ENCODE measurements at places on chromosomes 6 and 20. TPM values are rescaled to one million over a fixed set of nuclear protein-coding genes. Genes with fewer than 3 reads are reported as not detected.

GRCh38 chr6:22041797-22042480 is 254.9 kb downstream of the PRL start:
- DNase-seq: peak; percentile 79

DNA sequence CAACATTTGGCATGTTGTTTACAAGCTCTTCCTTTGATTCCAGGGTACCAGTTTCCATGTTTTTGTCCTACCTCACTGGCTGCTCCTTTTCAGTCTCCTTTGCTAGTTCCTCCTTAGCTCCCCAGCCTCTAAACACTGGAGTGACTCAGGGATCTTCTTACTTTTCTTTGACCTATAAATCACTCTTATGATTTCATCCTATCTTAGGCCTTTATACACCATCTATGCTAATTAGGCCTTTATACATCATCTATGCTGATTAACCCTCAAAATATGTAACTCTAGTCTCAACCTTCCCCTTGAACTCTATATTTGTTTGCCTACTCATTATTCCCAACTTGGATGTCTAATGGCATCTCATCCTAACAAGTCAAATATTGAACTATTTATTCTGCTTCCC is 9.5 kb downstream of the TMEM30A start:
- DNase-seq: peak; percentile 97

DNA sequence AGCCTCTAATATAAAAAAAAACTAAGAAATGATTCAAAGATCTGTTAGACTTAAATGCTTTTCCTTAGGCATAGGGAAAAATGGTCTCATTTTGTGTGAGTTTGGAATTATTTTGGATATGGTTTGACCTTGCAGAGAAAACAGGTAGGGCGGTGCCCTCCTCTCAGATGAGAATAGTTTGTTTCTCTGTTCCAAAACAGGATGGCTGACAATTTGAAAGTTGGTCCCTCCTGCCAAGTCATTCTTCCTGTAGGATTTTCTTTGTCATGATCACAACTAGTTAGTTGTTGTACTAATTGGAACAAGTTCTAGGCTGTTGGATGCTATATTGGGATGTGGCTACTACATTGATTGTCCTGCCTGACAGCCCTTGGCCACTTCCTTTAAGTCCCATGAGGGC is 108.6 kb downstream of the BCKDHB start:
- no peak for DNase-seq

DNA sequence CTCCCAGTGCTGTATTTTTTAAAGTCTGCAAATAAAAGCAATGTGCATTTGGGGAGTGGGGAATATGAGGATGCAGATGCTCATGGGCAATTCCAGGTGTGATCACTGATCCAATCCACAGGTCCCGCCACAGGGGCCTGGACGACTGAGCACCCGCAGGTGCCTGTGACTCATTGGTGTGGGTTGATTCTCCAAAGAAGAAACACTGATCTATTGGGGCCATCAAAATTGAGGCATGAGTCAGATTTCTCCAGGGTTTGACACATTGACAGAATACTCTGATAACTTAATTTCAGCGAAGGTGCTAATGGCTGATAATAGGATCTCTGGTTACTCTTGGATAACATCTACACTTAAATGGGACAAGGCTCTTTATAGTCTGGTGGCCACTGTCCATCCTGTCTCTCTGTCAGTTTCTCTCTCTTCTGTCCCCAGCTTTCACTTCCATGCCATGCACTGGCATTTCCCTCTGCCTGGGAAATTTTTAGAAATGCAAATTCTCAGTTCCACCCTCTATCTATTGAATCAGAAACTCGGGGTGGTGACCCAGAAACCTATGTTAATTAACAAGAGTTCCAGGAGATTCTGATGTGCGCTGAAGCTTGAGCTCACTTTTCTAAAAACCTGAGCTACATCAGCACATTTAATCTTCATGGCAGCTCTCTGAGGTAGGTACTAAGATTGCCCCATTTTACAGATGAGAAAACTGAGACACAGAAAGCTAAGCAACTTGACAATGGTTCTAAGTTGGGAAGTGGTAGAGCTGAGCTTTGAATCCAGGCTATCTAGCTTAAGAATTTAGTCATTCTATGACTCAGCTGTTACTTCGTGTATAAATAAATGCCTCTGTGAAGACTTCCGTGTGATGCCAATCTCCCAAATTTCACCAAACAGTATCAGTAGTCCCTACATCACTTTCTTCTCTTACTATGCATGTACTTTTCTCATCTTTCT is 10.2 kb upstream of the RCAN2 start:
- no peak for DNase-seq

DNA sequence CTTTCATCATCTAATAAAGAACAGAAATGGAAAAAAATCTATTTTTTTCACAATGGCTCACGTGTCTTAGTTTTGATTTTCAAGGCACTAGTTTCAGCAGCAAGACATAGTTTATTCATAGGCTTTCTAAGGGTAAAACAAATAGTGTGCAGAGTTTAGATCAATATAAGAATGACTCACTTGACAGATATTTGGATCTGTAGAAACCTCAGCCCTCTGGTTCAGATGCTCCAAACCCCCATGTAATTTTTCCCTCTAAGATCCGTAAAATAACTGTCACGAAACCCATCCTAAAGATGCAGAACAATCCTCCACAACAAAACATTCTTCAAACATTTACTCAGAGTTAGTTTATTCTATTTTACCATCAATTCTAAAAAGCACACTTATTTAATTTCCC is 43.4 kb downstream of the IYD start:
- DNase-seq: peak; percentile 16

- DNase-seq: no peak
These were observed 77.9 kb downstream of the TNFAIP3 start for GRCh38 chr6:137944793-137945498.

The ZBTB46 gene
- total RNA-seq: 13.9 TPM

The OOEP gene
- total RNA-seq: not detected

The NMBR gene
- not detected for total RNA-seq

The OR2H2 gene
- total RNA-seq: not detected

The SNRNP48 gene
- total RNA-seq: 10.2 TPM

Measured in astrocyte (in vitro differentiated cells and primary cell).